ENCODE measurements at places on chromosomes 4 and X.

- peak; percentile 77 for DNase-seq
These were observed 3.8 kb downstream of the CXXC4 start for GRCh38 chr4:104490770-104491480.

DNA sequence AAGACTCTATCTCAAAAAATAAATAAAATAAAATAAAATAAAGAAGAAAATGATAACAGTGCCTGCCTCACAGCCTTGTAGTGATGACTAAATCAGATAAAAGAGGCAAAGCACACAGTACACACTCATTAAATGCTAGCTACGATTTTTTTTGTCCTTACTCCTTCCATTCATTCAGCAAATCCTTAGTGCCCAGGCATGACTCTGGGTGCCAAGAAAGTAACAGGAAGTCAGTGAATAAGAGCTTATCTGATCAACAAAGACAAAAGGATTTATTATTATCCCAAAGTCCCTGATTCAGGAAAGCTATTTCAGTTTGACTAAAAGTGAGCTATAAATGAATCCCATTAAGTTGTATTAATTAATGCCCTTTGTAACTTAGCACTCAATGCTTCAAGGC, 92.7 kb downstream of the SH3KBP1 start:
- no peak for DNase-seq

DNA sequence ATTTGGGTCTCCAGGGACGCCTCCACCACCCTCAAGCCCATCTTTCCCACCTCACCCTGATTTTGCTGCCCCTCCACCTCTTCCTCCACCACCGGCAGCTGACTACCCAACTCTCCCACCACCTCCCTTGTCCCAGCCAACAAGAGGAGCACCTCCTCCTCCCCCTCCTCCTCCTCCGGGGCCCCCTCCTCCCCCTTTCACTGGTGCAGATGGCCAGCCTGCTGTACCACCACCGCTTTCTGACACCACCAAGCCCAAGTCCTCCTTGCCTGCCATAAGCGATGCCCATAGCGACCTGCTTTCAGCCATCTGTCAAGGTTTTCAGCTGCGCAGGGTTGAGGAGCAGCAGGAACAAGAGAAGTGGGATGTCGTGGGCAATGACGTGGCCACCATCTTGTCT, 32.4 kb upstream of the ZNF81 start:
- DNase-seq, result no peak

DNA sequence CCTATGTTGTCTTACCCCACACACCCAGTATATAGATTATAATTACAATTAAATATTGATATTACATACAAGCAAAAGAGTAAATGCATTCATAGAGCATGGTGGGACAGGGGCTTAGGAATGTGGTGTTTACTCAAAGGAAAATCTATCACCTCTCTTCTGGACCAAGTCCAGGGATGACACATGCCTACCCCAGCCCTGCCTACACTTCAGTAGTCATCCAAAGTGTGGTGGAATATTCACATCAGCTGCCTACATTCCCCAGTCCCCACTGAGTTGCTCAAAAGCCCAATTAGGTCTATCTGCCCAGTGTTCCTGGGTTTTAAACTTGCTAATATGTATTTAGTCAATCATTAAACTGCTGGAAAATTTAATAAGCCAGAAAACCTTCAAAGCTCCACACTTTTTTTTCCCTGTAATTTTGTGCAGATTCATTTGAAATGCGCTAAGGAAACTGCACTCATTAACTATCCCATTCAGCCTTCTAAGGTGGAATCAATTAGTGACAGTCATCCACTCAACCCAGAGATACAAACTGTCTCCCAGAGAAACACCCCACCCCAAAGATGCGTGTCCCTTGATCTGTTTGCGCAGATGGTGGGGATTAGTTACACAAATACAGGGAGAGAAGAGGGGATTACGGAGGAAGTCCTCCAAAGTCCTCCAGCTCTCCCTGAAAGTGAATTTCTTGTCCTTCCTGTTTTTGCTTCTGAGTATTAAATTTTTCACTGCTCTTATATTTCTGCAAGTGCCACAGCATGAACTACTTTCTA, 91.7 kb upstream of the KDR start:
- no peak for DNase-seq

DNA sequence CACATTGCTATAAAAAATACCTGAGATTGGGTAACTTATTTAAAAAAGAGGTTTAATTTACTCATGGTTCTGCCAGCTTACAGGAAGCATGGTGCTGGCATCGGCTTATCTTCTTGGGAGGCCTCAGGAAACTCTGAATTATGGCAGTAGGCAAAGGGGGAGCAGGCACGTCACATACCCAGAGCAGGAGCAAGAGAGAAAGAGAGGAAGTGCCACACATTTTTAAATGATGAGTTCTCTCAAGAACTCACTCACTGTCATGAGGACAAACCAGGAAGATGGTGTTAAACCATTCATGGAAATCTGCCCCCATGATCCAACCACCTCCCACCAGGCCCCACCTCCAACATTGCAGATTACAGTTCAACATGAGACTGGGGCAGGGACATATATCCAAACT, 10.0 kb upstream of the AFF1 start:
- no peak for DNase-seq

- DNase-seq, result no peak
These were observed 2.2 kb downstream of the WFS1 start for GRCh38 chr4:6271701-6272465.

DNA sequence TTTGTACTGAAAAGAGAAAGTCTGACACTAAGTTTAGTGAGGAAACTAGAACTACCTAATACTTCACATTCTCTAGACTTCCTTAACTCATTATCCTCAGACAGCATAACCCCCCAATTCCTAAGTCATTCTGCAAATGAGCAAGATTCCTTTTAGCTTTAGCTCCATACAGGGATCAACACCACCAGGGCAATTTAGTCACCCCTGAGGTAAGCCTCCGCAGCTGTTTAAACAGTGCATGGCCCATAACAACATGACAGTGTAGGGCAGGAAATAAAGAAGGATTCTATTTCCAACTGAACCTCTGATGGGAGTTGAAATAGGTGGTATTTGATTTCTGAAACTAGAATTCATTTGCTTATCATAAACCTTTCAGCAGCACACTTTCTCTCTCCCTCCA, 112.8 kb upstream of the DKK2 start:
- DNase-seq, result no peak

DNA sequence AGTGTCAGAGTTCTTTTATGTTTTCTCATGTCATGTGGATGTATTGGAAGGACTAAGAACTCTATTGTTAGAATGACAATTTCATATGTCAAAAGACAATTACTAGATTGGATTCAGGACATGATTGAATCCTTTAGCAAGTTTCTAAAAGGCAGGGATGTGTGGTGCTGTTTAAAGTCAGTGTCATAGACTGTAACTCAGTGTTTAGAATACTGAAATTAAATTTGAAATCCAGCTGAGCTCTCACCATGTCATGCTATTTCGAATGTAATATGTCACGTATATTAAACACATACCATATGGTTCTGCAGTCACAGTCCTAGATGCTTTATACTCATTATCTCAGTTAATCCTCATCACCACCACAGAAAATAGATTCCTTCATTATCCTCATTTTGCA, 7.8 kb downstream of the GUCY1B1 start:
- no peak for DNase-seq
